Foreskin keratinocyte (primary cell): ENCODE measurements at places on chromosomes 7 and 10. TPM values are rescaled to one million over a fixed set of nuclear protein-coding genes. Genes with fewer than 3 reads are reported as not detected.
A peak's percentile ranks its signal among the peaks of the same experiment; 100 is the strongest.

DNA sequence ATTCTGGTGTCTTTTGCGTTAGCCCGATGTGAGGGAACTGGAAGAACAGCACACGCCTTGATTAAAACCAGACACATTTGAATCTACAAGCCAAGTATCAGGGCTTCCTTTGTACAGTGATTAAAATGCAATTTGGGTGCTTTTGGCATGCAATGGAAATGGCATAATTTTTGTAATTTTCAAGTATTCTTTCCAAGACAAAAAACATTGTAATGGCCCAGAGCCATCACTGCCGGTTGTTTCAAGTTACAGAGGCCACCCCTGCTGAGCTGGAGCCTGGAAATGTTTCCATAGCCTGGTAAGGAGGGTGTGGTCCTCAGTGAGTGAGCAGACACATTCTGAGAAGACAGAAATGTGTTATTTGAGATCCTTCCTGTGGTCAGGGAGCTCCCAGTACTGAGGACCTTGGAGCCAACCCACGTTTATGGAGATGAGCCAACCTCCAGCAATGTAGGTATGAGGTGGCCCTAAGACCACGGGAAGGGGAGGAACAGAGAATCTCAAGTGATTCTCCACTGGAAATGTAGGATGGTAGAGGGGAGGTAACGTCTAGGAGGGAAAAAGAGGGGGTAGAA is 20.9 kb downstream of the TEX36 start:
- DNase-seq = peak; percentile 72

DNA sequence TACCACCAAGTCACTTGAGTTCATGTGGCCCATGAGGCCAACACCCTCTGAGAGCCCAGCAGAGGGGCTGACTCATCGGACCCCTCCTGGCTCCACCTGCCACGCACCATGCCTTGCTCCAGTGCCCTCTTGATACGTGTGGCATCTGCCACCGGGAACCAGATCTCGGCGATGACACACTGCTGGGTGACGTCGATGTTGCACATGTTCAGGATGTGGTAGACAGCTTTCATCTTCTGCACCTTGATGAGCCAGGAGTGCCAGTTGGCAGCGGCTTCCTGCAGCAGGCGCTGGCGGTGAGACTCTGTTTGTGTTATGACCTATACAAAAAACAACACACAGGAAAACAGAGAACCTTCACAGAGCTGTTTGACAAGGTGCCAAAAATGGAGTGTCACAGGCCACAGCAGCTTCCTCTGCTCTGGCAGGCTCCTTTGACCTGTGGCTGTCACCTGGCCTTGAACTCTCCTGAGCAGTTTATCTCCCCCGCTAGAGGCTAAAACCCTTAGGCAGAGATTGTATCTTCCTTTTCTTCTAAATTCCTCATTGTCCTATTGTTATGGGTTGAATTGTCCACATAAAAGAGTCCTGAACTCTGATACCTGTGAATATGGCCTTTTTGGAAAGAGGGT is 45.2 kb upstream of the TMEM213 start:
- no peak for DNase-seq

- no peak for DNase-seq
These were observed 613.8 kb upstream of the FOXK1 start for GRCh38 chr7:4068286-4068685.

GRCh38 chr7:39399986-39400385 is 166.2 kb upstream of the YAE1 start:
- DNase-seq = no peak

DNA sequence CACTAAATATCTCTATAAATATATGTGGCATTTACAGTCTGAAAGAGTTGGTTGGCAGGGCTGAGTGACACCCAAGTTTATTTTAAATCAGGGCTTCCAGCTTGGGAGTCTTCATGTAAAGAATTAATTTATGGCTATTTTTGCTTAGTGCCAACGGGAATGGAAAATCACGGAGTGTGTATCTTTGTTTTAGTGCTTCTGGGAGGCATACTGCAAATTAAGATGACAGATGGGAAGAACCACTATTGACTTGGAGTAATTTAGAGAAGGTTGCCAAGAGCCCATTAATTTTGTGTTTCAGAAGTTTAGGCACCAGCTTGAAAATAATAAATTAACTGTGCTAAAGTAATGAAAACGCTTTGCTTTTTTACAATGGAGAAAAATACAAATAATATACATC is 135.2 kb downstream of the GPR37 start:
- no peak for DNase-seq

- DNase-seq = no peak
These were observed 12.8 kb upstream of the DRGX start for GRCh38 chr10:49408519-49409306.

DNA sequence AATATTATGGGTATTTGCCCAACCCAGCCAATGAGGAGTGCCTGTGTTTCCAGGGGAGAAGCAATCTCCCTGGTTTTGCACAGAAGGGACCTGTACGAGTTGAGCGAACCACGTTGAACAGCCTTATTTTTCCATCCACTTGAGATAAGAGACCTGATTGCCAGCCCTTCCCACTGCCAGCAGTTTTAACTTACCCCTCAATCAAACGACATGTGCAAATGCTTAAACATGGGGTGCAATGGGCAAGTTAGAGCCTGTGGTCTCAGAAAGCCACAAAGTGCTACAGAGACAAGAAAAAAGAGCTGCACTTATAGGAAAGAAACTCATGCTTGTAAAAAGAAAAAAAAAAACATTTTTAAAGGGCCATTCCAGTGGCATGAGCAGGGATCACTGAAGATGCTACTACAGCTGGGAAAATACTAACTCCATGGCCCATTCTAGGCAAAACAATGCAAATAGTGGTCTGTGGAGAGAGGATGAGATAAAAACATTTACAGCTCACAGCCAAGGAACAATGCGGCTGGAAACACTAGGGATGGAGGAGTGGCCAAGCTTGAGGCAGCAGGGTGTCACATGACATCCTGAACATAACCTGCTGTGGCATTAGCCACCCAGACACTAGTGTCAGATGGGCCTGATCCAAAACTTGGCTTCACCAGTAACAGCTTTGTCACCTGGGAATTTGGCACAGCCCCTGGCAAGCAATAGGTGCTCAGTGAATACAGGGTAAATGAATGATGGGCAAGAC is 162.8 kb downstream of the ELMO1 start:
- DNase-seq = no peak

DNA sequence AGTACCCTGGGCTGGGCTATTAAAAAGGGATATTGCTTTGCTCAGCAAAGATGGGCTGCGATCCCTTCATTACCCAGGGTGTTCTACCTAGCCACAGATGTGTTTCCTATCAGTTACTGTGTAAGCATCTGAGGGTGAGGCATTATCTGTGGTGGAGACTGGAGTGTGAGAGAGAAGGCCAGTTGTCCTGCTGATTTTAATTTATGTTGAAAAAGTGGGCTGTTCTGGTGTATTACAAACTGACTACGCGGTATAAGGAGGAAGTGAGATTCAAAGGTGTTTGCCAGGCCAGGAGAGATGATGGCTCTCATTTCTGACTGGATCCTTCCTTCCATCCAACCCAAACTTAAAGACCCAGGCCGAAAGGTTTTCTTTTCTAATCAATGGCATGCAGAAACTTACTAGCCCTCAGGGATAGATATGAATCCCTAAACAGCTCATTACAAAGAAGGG is 7.6 kb downstream of the TCF7L2 start:
- no peak for DNase-seq

DNA sequence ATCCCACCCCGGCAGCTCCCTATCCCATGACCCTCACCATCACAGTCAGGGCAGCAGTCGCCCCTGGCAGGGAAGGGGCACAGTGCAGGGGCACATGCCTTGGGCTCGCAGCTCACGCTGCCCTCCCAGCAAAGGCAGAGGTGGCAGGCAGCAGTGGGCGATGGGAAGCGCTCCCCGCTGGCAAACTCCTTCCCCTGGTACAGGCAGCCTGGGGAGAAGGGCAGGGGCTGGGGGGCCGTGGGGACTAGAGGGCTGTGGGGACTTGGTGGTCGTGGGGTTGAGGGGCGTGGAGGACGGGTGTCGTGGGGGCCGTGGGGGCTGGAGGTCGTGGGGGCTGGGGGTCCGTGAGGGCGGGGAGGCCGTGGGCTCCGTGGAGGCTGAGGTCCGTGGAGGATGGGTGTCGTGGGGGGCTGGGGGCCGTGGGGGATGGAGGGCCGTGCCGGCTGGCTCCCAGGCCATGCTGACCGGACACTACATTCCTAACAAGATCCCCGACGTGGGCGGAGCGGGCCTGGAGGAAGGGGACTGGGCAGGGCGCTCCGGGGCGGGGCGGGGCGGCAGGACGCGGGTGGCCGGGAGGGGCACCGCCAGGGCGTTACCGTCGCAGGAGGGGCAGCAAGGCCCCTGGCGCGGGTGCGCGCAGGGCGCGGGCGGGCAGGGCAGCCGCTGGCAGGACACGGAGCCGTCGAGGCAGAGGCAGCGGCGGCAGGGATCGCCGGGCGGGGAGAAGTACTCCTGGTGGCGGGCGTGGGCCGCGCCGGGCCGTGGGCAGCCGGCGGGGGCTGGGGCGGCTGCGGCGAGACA is 20.0 kb downstream of the KCP start:
- DNase-seq = no peak

GRCh38 chr7:84085998-84086397 is 108.6 kb downstream of the SEMA3A start:
- DNase-seq = no peak

GRCh38 chr10:70115948-70116682 is 16.5 kb downstream of the AIFM2 start:
- no peak for DNase-seq

GRCh38 chr7:12289996-12290395 is 78.9 kb downstream of the TMEM106B start:
- no peak for DNase-seq

- no peak for DNase-seq
These were observed 35.8 kb upstream of the PLPP4 start for GRCh38 chr10:120421250-120421649.

- DNase-seq = peak; percentile 94
These were observed 18.0 kb downstream of the MACC1 start for GRCh38 chr7:20199015-20199737.

DNA sequence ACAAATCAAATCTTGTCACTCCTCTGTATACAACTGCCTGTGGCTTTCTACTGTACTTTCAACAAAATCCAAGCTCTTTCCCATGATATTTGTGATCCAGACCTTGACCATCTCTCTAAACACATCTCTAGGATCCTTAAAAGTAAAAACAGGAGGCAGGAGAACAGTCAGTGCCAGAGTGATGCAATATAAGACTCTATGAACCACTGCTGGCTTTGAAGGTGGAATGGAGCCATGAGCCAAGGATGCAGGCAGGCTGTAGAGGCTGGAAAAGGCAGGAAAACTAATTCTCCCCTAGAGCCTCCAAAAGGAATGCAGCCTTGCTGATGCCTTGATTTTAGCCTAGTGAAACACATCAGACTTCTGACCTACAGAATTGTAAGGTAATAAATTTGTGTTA is 45.5 kb upstream of the LRRN3 start:
- DNase-seq = no peak

- no peak for DNase-seq
These were observed 234.0 kb downstream of the SNX10 start for GRCh38 chr7:26525398-26526264.

Gene COL1A2
- 0.60 and 1.8 TPM in 2 replicates for total RNA-seq

Gene PLEKHA1
- total RNA-seq = 48.6 and 54.8 TPM in 2 replicates

Gene ASB15
- total RNA-seq = not detected in 2 replicates

Gene CCZ1B
- 47.5 and 54.1 TPM in 2 replicates for total RNA-seq

Gene ECHS1
- 62.6 and 67.1 TPM in 2 replicates for total RNA-seq

Gene DCLRE1A
- 10.1 and 10.6 TPM in 2 replicates for total RNA-seq

Gene ARL3
- total RNA-seq = 9.3 and 10.0 TPM in 2 replicates

Gene SLC13A1
- not detected in 2 replicates for total RNA-seq

Gene STK17A
- total RNA-seq = 55.2 and 74.0 TPM in 2 replicates

Gene PIP
- total RNA-seq = not detected in 2 replicates
